ENCODE measurements at places on chromosomes 5 and 9.

- peak; percentile 55 for DNase-seq
Measured at GRCh38 chr9:77876091-77876490, 155.5 kb downstream of the GNAQ start.

DNA sequence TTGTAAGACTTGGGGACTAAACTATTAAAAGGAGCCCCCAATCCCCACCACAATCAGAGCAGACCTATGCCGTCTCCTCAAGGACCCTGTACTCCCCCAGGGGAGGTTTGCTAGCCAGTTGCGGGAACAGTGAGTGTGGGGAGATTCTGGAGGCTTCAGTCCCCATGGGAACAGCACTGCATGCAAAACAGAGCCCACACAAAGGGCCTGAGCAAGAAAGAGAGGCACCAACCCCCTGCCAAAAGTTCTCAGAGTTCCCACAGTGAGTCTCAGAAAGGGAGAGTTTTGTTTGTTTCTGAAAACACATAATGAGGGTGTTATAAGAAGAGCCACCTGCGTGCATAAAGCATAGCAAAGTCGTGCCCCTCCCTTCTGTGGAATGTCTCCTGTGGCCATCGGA is 56.6 kb downstream of the CFAP90 start:
- no peak for DNase-seq

DNA sequence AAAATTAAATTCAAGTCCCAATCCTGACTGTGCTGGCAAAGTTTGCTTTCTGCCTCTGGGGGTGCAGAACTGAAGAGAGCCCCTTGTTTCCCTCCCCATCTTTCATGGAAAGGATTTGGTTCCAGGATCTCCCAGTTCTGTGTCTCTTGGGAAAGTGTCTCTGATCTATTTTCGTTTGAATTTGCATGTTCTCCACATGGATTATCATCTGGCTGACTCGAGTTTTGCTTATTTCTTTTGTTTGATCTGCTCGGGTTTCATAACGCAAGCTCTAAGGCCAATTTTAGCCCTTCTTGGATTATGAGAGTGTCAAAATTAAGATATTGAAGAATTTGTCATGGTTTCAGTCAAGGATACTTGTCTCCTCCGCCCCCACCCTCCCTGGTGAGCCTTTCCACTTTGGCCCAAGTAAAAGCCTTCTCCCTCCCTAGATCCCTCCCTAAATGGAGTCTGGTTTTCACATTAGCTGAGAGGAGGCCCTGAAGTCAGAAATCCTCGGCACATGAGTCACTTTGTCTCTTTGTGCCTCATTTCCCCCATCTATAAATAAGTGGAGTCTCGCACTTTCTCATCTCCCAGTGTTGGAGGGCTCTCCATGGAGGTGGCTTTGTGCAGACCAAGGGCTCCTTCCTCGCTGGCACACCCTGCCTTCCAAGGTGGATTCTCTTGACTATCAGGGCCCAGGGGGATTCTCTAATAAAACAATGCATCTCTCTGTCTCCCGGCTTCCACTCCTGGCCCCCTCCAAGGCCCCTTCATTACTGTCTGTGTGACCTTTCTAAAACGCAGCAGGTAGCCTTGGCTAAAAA is 17.3 kb downstream of the ADRB2 start:
- DNase-seq, result peak; percentile 23

DNA sequence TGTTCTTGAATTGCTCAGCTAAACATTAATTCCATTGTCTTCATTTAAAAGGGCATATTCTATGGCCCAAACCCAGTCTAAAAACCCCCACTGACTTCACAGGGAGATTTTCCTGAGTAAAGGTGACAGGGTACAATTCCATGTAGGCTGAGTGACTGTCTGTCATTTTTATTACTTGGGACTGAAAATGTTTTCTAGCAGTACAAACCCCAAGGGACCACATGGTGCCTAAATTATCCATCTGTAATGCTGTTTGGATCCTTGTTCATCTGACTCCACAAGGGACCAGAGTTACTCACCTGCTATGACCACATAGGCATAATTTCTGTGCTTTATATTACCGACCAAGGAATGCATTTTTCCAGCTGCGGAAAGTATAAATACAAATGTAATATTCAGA is 349.1 kb downstream of the ZNF608 start:
- DNase-seq, result no peak

- no peak for DNase-seq
Measured at GRCh38 chr9:18294229-18294628, 179.7 kb upstream of the ADAMTSL1 start.

GRCh38 chr9:128077847-128078503 is 9.9 kb downstream of the SLC25A25 start:
- DNase-seq, result no peak

DNA sequence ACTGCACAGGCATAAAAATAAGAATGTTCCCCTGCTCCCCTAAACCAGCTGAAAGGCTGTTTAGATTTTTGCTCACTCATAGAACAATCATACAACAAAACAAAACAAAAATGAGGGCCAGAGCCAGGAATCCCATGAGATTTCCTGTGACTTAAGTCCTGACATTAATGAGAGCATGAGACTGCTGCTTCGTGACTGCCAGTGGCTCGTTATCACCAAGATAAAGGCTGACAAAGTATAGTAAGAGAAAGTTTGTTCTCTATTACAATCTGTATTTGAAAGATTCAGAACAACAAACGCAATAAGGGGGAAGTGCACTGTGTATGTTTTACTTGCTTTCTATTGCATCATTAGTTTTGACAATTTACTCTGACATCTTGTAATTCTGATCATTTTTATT is 837.1 kb upstream of the C9orf72 start:
- DNase-seq, result no peak

DNA sequence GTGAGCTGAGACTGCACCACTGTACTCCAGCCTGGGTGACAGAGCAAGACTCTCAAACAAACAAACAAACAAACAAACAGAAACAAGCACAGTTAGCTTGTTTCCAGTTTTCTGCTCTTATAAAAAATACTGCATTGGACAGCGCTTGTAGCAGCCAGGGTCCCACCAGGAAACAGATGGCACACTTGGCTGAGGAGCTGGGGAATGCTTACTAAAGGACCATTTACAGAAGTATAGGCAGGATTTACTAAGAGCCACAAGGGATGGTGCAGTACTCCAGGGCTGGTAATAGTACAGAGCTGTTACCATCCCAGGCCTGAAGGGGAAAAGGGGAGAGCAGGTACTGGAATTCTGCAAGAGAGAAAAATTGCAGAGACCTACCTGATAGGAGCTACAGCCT is 5.2 kb upstream of the ANKS6 start:
- DNase-seq, result no peak

DNA sequence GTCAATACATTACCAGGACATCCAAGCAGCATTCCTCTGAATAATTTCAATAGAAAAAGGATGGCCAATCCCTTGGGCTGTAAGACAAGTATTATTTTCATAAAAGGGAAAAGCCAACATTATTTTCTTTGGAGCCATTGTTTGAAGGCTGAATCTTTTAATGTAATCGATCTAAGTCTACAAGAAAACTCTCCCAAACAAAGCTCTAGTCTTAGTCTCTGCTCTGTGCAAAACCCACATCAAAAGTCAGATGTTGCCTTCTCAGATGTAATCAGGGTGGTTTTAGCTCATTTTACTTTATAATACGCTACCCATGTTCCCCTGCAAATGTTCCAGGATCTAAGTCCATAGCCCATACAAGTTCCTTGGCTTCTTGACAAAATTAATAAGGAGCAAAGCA is 325.6 kb downstream of the TRPM3 start:
- no peak for DNase-seq

DNA sequence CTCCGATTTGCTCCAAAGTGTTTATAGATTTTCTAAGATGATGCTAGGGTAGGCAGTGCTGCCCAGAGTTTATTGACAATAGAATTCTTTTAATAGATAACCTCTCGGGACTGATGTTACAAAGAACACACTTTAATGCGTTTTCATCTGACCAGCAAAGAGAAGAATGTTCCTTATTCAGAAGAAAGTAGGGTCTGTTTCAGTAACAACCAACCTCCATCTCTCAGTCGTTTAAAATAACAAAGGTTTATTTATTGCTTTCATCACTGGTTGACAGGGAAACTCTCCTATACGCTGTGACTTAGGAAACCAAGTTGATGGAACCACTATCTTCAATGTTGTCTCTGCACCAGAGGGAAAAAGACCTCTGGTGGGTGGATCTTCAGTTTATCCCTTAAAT is 55.1 kb upstream of the PAPPA start:
- DNase-seq, result no peak

GRCh38 chr5:125412561-125413495 is 666.4 kb upstream of the ZNF608 start:
- DNase-seq, result peak; percentile 80

GRCh38 chr5:92852219-92852618 is 728.8 kb downstream of the NR2F1-AS1 start:
- DNase-seq, result no peak

- DNase-seq, result no peak
Measured at GRCh38 chr9:113350937-113351336, 1.6 kb downstream of the BSPRY start.

DNA sequence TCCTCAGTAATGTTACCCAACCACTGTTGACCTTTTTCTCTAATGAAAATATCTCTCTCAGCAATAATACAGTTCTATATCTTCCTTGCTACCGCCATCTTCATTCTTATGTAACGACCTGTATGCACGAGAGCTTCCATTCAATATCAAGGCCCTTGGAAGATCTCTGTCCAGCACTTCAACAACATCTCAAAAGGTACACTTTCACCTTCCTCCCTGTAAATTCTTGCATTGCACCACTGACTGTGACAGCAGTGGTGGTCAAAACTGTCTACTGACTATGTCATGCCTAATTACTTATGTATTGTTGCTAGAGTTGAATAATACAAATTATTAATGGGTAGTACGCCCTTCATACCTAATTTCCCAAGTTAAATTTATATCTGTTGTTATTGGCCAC is 53.3 kb downstream of the ANXA1 start:
- no peak for DNase-seq

GRCh38 chr5:42993516-42994245 is 46.4 kb downstream of the ANXA2R start:
- peak; percentile 82 for DNase-seq

- DNase-seq, result no peak
Measured at GRCh38 chr9:73073337-73074175, 78.1 kb upstream of the ANXA1 start.

DNA sequence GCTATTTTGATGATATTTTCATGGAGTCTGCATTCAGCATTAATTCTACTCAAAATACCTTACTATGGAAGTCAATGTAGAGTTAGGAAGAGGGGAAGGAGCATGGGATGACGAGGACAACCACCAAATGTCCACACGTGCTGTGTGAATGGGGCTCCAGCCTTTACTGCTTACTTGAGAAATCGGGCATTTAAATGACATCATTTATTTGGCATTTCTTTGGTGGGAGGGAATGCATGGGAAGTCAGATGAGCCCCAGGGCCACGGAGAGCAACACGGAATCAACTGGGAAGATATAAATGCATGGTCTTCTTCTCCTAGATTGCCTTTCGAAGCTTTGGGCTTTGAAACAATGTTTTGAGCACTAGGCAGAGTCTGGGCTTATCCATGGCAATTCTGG is 458.5 kb upstream of the KLF4 start:
- no peak for DNase-seq

DNA sequence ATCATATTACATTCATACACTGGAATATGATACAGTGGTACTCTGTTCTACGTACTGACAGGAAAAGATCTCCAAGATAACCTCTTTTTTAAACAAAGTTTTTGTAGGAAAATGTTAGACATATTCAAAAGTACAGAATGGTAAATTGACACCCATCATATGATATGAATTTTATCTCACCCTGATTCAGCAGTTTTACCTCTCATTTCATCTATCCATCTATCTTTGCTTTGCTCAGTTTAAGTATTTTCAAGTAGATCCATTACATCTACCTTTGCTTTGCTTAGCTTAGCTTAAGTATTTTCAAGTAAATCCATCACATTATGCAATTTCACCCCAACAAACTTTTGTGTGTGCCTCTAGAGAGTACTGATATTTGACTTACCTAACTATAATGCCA is 14.3 kb downstream of the CCDC112 start:
- no peak for DNase-seq

- DNase-seq, result no peak
Measured at GRCh38 chr9:34250721-34251120, 71.9 kb downstream of the UBAP1 start.

DNA sequence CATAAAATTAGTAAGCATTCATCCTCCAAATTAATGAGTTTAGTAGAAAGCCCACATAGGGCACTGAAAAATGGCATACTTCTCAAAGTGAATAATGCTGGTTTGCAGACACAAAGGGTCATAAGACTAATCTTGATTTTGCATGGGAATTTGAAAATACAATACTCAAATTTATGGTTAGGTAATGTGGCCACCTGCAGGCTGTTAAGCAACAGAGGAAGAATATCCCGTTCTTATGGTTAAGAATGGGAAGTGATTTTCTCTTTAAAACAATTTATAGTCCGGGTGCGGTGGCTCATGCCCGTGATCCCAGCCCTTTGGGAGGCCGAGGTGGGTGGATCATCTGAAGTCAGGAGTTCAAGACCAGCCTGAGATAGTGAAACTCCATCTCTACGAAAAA is 9.4 kb upstream of the PLCXD3 start:
- DNase-seq, result no peak

GRCh38 chr9:26158631-26159150 is 480.4 kb upstream of the TUSC1 start:
- no peak for DNase-seq

DNA sequence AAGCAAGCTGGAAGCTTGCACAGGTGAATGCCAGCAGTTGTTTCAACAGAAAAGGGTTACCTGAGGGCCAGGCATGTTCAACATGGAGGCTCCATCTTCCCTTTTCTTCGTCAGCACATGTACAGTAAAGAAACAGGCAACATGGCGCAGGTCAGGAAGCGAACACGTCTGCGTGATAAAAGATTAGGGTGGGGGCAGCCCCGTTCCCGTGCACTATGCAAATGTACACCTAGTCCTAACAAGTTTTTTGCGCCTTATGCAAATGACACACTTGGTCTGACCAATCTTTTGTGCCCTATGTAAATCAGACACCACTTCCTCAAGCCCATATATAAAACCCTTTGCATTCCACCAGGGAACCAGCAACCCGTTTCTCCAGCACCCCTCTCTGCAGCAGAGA is 452.1 kb upstream of the PTPRD start:
- no peak for DNase-seq

- no peak for DNase-seq
Measured at GRCh38 chr5:142686210-142686734, 382 bp upstream of the FGF1 start.
